Renal pelvis (tissue), 12 donors: ENCODE measurements at places on chromosomes 11 and 22. TPM values are rescaled to one million over a fixed set of nuclear protein-coding genes. Genes with fewer than 3 reads are reported as not detected.

OR4A47 gene
- not detected for polyA plus RNA-seq

SPI1 gene
- polyA plus RNA-seq = 5.7 TPM

LPXN gene
- 8.0 TPM for polyA plus RNA-seq

ISX gene
- polyA plus RNA-seq = 0.28 TPM

SWAP70 gene
- 27.1 TPM for polyA plus RNA-seq

KCNE3 gene
- polyA plus RNA-seq = 35.0 TPM

NLRP6 gene
- polyA plus RNA-seq = 0.47 TPM

C11orf52 gene
- polyA plus RNA-seq = 10.9 TPM

OR52A1 gene
- 0.01 TPM for polyA plus RNA-seq

CALCA gene
- 13.3 TPM for polyA plus RNA-seq

LRRC51 gene
- 37.0 TPM for polyA plus RNA-seq

GAB4 gene
- polyA plus RNA-seq = not detected

HNRNPUL2 gene
- 86.0 TPM for polyA plus RNA-seq

SPDYC gene
- 0.17 TPM for polyA plus RNA-seq

TRMT112 gene
- polyA plus RNA-seq = 242 TPM

MFRP gene
- polyA plus RNA-seq = not detected

MMP3 gene
- 0.10 TPM for polyA plus RNA-seq

DNA sequence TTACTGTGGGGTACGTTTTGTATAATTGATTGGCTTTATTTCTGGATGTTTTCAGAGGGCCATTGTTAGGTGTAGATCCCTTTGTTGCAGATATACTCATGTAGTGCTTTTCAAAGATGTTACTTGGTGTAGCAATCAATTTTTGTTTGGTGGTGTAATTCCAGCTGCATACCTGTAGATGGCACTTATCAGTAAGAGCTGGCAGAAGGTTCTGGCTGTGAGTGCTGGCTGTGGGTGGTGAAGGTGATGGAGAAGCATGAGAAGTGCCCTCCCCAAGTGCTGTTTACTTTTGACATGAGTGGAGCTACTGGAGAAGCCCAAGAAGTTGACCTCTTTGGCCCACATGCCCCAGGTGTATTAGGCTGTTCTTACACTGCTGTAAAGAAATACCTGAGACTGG lies 1074.9 kb downstream of the FAM181B start:
- DNase-seq = no peak

GRCh38 chr22:28247136-28247535 lies 328.1 kb upstream of the PITPNB start:
- DNase-seq = no peak

GRCh38 chr22:31332886-31333285 lies 13.3 kb downstream of the PATZ1 start:
- no peak for DNase-seq

DNA sequence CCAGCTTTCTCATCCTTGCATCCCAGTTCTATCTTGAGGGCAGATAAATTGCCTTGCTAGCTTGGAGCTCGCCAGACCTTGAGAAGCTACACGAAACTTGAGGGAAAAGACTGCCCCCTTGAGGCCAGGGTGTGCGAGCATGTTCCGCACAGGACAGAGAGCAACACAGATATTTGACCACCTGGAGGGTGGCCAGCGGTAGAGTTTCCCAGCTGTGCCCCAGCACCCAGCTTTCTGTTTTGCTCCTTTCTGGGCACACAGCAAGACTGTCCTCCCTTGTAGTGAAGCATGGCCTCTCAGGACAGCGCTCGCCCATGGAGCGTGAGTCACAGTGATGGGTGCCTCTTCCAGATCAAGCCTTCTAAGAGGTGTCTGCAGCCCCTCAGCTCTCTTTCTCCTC lies 23.5 kb downstream of the SPATA19 start:
- DNase-seq = peak; percentile 82

GRCh38 chr22:36224245-36224644 lies 15.1 kb downstream of the APOL2 start:
- no peak for DNase-seq

DNA sequence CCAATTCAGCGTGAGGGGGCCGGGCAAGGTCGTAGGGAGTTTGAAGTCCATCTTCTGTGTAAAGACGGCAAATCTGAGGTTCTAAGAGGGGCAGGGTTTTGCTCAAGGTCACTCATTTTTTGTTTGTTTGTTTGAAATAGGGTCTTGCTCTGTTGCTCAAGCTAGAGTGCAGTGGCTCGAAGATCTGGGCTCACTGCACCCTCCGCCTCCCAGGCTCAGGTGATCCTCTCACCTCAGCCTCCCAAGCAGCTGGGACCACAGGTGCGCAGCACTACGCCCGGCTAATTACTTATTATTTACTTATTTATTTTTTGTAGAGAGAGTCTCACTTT lies 355 bp upstream of the AP1B1 start:
- no peak for DNase-seq

GRCh38 chr22:38607680-38608079 lies 37.7 kb upstream of the DMC1 start:
- DNase-seq = no peak

DNA sequence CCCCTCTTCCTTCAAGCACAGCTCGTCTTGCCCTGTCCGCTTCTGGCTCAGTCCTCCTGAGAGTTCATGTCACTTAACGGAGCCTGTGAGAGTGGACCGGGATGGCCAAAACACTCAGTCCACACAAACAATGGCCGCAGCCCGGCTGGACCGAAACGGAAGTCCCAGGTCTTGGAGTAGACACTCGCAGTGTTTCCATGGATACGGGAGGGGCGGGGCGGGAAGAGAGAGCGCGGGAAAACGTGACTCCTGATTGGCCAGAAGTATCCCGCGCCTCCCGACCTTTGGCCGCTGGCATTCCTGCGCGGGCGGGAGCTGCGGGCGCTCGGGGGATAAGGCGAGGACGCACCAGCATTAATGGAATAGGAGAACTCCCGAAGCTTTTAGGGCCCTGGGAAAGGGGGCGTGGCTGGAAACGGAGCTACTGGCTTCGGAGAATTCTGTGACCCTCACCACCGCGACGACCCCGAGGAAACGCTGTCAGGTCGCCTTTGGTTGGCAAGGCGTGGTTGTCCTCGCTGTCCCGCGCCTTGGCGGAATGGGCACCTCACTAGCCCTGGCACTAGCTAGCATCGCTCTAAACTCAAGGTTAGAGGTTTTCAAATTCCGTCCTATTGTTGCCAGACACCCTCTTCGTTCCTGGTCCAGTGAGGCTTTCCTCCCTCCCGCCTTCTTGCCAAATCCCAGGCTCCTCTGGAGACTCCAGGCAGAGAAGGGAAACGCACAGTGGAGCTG lies at the start of the genes NLRP14 and ZNF214:
Gene NLRP14, plus strand, starts transcription at position 297 of the 735 bp plus-strand sequence. CDS start 18,108 bp downstream, outside the sequence.
Gene ZNF214, minus strand, starts transcription at position 164 of the 735 bp plus-strand sequence. CDS start 17,511 bp downstream, outside the sequence.
- DNase-seq = peak; percentile 97

- DNase-seq = no peak
These were observed 35.9 kb downstream of the MORC2 start for GRCh38 chr22:30932661-30933060.

GRCh38 chr22:34057726-34058125 lies 137.4 kb upstream of the LARGE1 start:
- no peak for DNase-seq

- DNase-seq = no peak
These were observed 95.9 kb downstream of the MIAT start for GRCh38 chr22:26753125-26753862.

DNA sequence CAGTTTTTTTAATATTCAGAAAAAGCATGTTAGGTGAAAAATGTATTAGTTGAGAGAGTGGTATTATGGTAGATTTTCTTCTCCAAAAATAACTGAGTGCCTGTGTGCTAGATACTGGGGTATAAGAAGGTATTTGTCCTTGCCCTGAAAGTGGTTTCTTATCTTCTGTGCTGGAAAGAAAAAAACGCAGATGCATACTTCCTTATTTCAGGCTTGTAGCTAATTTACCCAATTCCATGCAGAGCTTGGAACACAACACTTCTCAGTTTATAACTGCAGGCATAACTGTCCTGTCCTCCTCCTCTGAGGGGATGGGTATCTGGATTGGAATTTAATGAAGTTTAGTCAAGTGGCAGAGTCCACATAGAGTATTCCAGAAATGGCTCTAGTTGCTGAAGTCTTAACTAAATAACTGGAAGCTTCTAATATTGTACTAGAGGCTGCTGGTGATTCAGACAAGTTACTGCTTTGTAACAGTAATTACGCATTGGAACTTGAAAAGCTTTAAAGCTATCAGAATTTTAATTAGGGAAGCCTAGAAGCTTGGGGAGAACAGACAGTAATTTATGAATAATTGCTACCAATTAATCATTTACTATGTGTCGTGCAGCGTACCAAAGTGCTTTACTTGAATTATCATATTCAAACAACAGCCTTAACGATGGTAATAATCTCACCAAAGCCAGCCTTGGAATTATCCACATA lies 12.7 kb upstream of the C11orf91 start:
- DNase-seq = no peak

GRCh38 chr11:100630898-100631297 lies 56.2 kb upstream of the ARHGAP42 start:
- no peak for DNase-seq

- DNase-seq = no peak
These were observed 41.9 kb upstream of the PCF11 start for GRCh38 chr11:83115026-83115425.

GRCh38 chr11:15233371-15234165 lies 118.8 kb downstream of the INSC start:
- DNase-seq = no peak

DNA sequence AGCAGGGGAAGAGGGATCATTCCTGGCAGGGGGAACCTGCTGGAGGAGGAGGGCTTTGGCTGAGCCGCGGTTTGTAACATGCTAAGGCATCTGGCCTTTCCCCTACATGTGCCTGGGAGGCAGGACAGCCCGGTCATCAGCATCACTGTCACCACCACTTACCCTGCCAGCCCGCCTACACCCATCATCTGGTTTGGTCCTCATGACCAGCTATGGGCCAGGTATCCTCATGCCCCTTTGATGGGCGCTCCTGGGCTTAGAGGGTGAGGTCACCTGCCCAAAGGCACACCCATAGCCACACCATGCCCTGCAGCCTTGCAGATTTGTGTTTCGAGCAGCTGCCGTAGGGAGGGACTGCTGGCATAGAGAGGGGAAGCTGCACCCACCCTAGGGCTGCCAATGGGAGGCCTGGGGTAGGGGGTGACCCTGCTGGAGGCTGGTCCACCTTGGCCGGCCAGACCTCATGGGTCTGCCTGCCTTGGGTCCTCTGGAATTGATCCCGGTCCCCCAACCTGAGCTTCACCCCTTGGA lies 2.6 kb downstream of the MRGPRF start:
- no peak for DNase-seq

GRCh38 chr22:50525858-50526107 lies 385 bp upstream of the SCO2 start:
- no peak for DNase-seq

GRCh38 chr11:76598426-76598839 lies 72.1 kb downstream of the LRRC32 start:
- no peak for DNase-seq

DNA sequence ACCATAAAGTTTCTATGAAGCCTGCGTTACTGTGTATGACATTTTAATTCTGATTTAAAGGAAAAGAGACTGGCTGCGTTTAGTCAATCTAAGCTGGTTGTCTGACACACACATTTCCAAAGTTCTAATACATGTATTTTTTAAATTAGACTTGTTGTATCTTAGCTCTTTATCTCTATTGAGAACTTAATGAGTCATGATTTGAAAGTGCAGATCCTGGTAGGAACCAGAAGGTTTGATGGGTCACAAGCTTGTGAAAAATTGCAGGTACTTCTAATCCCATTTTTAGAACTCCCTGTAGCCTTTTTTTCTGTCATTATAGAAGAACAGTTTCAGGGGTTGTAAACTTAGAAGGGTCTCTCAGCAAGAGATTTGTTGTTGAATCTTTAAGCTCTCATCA lies 210.3 kb downstream of the DDX10 start:
- DNase-seq = no peak

DNA sequence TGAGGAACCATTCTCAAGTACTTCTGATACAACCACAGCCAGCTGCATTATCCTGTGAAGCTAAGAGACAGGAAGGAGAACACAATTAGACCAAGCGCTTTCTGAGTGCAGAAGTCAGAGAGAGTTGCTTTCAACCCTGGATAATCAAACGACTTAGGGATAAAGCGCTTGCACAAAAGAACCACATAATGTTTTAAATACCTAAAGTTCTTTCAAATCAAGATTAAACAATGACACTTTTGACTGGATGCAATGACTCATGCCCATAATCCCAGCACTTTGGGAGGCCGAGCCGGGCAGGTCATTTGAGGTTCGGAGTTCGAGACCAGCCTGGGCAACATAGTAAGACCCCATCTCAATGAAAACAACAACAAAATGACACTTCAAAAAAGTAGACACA lies 145.1 kb downstream of the SWAP70 start:
- no peak for DNase-seq

GRCh38 chr22:29115682-29116288 lies 43.0 kb downstream of the KREMEN1 start:
- no peak for DNase-seq

DNA sequence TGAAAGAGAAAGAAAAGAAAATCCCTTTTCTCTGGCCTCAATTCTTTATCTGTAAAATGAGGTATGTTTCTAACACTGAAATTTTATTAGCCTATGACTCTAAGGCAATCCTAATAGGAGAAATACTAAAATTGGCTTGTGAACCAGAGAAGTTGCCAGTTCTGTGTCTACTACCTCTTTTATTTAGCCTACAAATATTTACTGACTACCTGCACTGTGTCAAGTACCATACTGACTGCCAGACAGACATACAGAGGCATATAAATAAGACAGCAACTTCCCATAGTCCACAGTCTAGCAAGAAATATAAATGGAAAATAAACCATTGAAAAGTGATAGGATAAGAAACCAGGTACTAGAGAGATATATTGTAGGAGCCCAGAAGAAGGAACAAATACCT lies 2.4 kb upstream of the SOX6 start:
- DNase-seq = no peak

GRCh38 chr11:87394924-87395323 lies 357.2 kb downstream of the TMEM135 start:
- DNase-seq = no peak

DNA sequence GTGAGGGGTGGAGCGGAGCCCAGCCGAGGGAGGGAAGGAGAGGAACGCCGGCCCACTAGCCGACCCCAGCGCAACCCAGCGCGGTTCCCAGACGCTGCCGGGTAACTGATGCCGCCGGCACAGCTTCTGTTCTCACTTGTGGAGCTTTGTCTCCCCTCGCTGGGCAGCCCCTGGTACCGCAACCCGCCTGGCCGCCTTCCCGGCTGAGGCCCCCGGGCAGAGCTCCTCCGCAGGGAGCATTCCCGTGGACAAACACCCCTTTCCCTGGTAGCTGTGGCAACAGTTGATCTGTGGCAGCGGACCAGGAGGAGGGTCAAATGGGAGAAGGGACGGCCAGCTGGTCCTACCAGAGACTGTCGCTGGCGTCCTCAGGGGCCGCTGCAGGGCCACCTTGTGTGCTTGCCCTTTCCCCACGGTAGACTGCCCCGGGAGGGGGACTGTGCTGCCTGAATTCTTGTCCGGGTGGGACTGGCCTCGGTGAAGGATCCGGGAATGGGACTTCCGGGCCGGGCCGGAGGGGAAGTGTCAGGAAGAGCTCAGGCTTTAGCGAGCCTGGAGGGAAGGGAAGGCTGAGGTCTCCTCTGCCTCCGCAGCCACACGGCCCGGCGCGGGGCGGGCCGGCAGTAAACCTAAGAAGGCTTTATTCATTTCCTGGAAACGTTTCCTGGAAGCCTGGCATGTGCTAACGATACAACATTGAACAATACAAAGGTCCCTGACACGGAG lies 468.0 kb downstream of the OPCML start:
- peak; percentile 87 for DNase-seq

- no peak for DNase-seq
These were observed 122.9 kb upstream of the NAV2 start for GRCh38 chr11:19589567-19590260.

- no peak for DNase-seq
These were observed 223.5 kb upstream of the NTM start for GRCh38 chr11:131146827-131147490.
